ENCODE measurements at places on chromosomes 13 and 19. TPM values are rescaled to one million over a fixed set of nuclear protein-coding genes. Genes with fewer than 3 reads are reported as not detected.

DNA sequence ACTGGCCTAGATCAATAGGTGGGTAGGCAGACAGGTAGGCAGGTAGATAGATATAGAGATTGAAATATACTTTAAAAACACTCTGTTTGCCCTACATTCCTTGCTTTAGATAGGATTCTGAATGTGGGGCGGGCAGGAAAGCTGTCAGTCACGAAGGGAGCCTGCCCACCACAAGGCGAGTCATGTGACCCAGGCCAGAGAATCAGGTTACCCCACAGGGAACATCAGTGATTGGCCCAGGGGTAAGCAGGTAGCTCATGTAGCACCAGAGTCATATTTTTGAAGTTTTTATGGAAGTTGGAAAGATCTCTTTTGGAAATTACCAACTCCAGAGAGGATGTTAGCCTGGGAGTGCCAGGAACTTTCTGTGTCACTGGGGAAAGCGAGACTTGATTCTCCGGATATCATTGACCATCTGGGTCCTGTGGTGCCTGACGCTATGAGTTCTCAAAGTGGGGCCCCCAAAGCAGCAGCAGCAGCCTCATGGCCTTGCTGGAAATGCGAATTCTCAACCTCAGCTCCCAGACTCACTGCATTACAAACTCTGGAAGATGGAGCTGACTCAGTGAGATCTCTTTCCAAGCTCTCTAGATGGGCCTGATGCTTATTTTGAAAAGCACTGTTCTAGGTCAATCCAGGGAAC lies 60.3 kb downstream of the IRS2 start:
- no peaks in the 10 kb centered on the region for H3K36me3 ChIP-seq
- H3K27me3 ChIP-seq: peaks cover 16% of the 10 kb centered on the region
- no peak overlapping the region for H3K27ac ChIP-seq
- no peak for DNase-seq
- H3K4me3 ChIP-seq: no peak overlapping the region

GRCh38 chr13:37364956-37365355 lies 233.6 kb downstream of the POSTN start:
- no peak overlapping the region for H3K27ac ChIP-seq
- H3K27me3 ChIP-seq: no peaks in the 10 kb centered on the region
- peaks cover 2% of the 10 kb centered on the region for H3K36me3 ChIP-seq
- no peak overlapping the region for H3K4me3 ChIP-seq

GRCh38 chr13:37752146-37752545 lies 117.4 kb downstream of the TRPC4 start:
- H3K4me3 ChIP-seq: no peak overlapping the region
- no peak for DNase-seq
- H3K27me3 ChIP-seq: no peaks in the 10 kb centered on the region
- no peaks in the 10 kb centered on the region for H3K36me3 ChIP-seq
- H3K27ac ChIP-seq: no peak overlapping the region

DNA sequence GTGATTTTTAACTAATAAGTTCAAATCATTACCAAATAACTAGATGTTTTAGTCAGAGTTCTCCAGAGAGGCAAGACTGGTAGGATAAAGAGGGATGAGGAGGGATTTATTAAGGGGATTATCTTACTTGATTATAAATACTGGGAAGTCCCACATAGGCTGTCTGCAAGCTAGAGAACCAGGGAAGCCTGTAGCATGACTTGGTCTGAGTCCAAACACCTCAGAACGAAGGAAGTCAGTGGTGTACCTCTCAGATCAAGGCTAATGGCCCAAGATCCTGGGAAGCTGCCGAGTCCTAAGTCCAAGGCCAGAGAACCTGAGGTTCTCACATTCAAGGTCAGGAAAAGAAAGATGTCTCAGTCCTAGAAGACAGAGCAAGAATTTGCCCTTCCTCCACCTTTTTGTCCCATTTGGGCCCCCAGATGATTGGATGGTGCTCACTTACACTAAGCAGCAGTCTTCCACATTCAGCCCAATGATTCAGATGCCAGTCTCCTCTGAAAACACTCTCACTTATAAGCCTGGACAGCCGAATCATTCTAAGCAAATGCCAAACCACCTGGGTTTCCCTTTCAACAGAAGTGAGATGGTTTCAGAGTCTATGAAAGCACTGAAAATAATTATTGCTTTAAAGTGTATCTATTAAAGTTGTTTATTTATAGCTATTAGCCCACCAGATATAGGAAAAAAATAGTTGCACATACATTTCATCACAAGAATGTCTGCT lies 1599.2 kb downstream of the OLFM4 start:
- H3K27me3 ChIP-seq: no peaks in the 10 kb centered on the region
- no peak overlapping the region for H3K4me3 ChIP-seq
- H3K36me3 ChIP-seq: peaks cover 3% of the 10 kb centered on the region
- H3K4me1 ChIP-seq: no peaks in the 10 kb centered on the region
- H3K27ac ChIP-seq: no peak overlapping the region
- no peak for DNase-seq

GRCh38 chr19:28359431-28360414 lies 853.2 kb downstream of the UQCRFS1 start:
- no peak overlapping the region for H3K4me3 ChIP-seq
- no peaks in the 10 kb centered on the region for H3K36me3 ChIP-seq
- H3K4me1 ChIP-seq: no peaks in the 10 kb centered on the region
- no peak overlapping the region for H3K27ac ChIP-seq
- no peak for DNase-seq
- H3K27me3 ChIP-seq: no peaks in the 10 kb centered on the region

DNA sequence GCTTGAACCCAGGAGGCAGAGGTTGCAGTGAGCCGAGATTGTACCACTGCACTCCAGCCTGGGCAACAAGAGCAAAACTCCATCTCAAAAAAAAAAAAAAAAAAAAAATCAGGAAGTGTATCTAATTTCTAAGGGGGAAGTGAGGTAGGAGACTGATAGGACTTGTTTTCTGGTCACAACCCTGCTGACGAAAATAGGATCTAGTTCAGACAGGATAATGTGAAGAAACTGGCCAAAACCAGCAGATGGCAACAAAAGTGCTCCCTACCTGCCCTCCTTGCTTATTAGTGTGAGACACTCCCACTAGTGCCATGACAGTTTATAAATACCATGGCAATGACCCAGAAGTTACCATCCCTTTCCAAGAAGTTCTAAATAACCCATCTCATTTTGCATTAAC lies 36.0 kb upstream of the KPNA3 start:
- no peak for DNase-seq
- no peak overlapping the region for H3K27ac ChIP-seq
- no peaks in the 10 kb centered on the region for H3K27me3 ChIP-seq
- peaks cover 4% of the 10 kb centered on the region for H3K36me3 ChIP-seq
- H3K4me1 ChIP-seq: peaks cover 6% of the 10 kb centered on the region

GRCh38 chr19:39941615-39942365 lies 7.4 kb upstream of the FCGBP start:
- peak overlapping the region; percentile 77 for H3K4me3 ChIP-seq
- peaks cover 63% of the 10 kb centered on the region for H3K4me1 ChIP-seq
- peak; percentile 30 for DNase-seq
- H3K27ac ChIP-seq: peak overlapping the region; percentile 87
- peaks cover 13% of the 10 kb centered on the region for H3K36me3 ChIP-seq
- no peaks in the 10 kb centered on the region for H3K27me3 ChIP-seq

GRCh38 chr13:25347151-25347550 lies 24.6 kb upstream of the ATP8A2 start:
- H3K27ac ChIP-seq: no peak overlapping the region
- H3K4me1 ChIP-seq: no peaks in the 10 kb centered on the region
- peaks cover 2% of the 10 kb centered on the region for H3K36me3 ChIP-seq
- no peaks in the 10 kb centered on the region for H3K27me3 ChIP-seq
- no peak overlapping the region for H3K4me3 ChIP-seq

GRCh38 chr13:114319441-114319913 lies 5.2 kb downstream of the CHAMP1 start:
- H3K27ac ChIP-seq: peak overlapping the region; percentile 91
- H3K4me3 ChIP-seq: peak overlapping the region; percentile 8
- H3K36me3 ChIP-seq: peaks cover 45% of the 10 kb centered on the region
- H3K27me3 ChIP-seq: no peaks in the 10 kb centered on the region

GRCh38 chr19:42216653-42217519 lies 591 bp downstream of the DEDD2 start:
- peaks cover 74% of the 10 kb centered on the region for H3K4me1 ChIP-seq
- DNase-seq: peak; percentile 53
- H3K27me3 ChIP-seq: no peaks in the 10 kb centered on the region
- peak overlapping the region; percentile 97 for H3K27ac ChIP-seq
- peak overlapping the region; percentile 82 for H3K4me3 ChIP-seq
- peaks cover 7% of the 10 kb centered on the region for H3K36me3 ChIP-seq

DNA sequence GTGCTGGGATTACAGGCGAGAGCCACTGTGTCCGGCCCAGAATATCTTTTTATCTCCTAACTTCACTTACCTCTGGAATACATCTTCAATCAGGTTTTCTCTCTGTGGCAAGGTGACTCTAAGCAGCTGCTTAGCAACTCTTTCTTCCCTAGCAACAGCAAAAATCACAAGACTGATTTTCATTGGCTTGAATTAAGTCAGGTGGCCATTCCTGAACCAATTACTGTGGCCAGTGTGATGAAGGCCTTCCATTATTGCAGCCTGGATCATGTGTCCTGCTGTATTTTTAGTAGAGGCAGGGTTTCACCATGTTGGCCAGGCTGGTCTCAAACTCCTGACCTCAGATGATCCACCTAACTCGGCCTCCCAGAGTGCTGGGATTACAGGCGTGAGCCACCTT lies 9.0 kb upstream of the LTBP4 start:
- H3K4me1 ChIP-seq: peaks cover 12% of the 10 kb centered on the region
- no peak overlapping the region for H3K4me3 ChIP-seq
- peaks cover 4% of the 10 kb centered on the region for H3K36me3 ChIP-seq
- H3K27me3 ChIP-seq: peaks cover under 1% of the 10 kb centered on the region

GRCh38 chr13:25977216-25977615 lies 74.6 kb downstream of the SHISA2 start:
- no peaks in the 10 kb centered on the region for H3K27me3 ChIP-seq
- no peaks in the 10 kb centered on the region for H3K36me3 ChIP-seq

- DNase-seq: no peak
- H3K36me3 ChIP-seq: no peaks in the 10 kb centered on the region
- no peak overlapping the region for H3K27ac ChIP-seq
- no peaks in the 10 kb centered on the region for H3K27me3 ChIP-seq
- no peaks in the 10 kb centered on the region for H3K4me1 ChIP-seq
Observed at GRCh38 chr13:54633456-54633855, 1604.8 kb downstream of the OLFM4 start.

DNA sequence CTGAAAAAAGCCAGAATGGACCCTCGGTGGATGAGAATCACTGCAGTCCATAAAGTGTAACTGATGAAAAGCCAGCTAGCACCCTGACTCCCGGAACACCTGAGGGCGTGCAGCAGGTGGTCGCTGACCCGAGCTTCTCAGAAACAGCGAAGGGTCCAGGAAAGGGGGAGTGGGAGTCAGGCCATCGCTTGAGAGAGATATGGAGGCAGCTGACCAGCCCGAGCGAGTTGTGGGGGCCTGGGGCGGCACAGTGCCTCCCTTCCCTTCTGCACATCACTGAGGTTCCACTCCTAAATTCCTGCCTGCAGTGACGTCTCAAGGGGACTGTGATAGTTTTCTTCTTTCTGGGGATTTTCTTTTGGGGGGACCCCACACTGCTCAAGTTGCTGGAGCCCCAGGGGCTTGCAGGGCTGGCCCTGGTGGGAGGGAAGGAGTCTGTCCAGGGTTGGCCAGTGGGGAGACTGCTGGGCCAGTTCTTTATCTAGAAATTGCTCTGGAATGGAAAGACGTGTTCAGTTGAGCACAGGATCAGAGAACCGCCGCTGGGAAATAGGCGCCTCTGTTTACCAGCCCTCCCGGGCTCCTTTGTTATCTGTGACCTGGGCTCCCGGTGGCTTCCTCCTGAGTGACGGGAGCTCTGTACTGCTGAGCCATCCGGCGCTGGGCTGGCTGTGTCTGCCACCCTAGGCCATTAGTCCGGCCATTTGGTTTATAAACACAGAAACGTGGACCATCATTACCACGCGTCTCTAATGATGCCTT lies 71.3 kb downstream of the RAB20 start:
- no peaks in the 10 kb centered on the region for H3K4me1 ChIP-seq
- DNase-seq: no peak
- H3K36me3 ChIP-seq: no peaks in the 10 kb centered on the region
- H3K27ac ChIP-seq: no peak overlapping the region
- no peak overlapping the region for H3K4me3 ChIP-seq

DNA sequence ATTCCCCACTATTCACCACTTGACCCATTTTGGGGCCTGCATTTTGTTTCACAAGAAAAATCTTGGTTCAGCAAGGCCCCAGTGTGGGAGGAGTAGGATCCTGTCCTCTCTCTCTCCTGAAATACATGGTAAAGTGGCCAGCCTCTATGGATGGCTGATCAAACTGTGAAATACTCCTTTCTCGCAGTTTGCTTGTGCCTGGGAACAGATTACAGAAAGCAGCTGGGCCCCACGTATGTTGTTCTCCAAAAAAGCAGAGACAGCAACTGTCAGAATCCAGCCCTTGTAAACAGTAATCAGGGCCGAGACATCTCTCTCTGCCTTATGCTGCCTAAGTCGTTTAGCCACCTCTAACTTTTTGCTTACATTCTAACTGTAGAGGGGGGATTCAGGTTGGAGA lies 61.0 kb upstream of the RAP2A start:
- DNase-seq: no peak
- no peaks in the 10 kb centered on the region for H3K27me3 ChIP-seq
- no peak overlapping the region for H3K27ac ChIP-seq

DNA sequence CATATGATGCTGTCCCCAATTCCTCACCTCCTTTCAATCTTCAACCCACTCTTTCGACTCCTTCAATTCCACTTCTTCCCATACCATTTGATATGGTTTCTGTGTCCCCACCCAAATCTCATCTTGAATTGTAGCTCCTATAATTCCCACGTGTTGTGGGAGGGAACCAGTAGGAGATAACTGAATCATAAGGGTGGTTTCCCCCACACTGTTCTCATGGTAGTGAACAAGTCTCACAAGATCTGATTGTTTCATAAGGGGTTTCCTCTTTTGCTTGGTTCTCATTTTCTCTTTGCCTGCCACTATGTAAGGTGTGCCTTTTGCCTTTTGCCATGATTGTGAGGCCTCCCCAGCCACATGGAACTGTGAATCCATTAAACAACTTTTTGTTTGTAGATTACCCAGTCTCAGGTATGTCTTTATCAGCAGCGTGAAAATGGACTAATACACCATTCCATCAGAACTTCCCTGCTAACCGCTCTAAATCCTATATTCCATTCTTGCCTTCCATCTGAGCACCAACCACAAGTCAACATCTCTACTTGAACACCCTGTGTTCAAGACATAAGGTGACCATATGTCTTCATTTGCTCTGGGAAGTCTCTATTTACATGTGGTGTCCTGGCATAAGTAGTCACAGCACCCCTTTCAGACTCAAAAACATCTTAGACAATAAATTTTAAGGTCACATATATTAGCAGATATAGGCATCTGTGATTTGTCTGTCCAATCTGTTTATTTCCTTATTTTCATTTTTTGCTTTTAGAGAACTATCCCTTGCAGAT lies 122.9 kb downstream of the TSHZ3 start:
- H3K4me3 ChIP-seq: no peak overlapping the region
- H3K27me3 ChIP-seq: peaks cover 6% of the 10 kb centered on the region
- DNase-seq: no peak

The NCAN gene
- total RNA-seq: 0.14 TPM

The CFAP97D2 gene
- 1.1 TPM for total RNA-seq

The USPL1 gene
- total RNA-seq: 17.8 TPM

The SIAH3 gene
- total RNA-seq: 0.25 TPM

The ZNF557 gene
- total RNA-seq: 8.6 TPM

The C13orf46 gene
- total RNA-seq: 6.9 TPM

The CASP14 gene
- not detected for total RNA-seq

Data from activated T-cell treated with anti-CD3 and anti-CD28 coated beads, Interleukin-2, amount 50 U/mL, for 72 hours (primary cell).